ENCODE measurements at places on chromosomes 2 and 18.

DNA sequence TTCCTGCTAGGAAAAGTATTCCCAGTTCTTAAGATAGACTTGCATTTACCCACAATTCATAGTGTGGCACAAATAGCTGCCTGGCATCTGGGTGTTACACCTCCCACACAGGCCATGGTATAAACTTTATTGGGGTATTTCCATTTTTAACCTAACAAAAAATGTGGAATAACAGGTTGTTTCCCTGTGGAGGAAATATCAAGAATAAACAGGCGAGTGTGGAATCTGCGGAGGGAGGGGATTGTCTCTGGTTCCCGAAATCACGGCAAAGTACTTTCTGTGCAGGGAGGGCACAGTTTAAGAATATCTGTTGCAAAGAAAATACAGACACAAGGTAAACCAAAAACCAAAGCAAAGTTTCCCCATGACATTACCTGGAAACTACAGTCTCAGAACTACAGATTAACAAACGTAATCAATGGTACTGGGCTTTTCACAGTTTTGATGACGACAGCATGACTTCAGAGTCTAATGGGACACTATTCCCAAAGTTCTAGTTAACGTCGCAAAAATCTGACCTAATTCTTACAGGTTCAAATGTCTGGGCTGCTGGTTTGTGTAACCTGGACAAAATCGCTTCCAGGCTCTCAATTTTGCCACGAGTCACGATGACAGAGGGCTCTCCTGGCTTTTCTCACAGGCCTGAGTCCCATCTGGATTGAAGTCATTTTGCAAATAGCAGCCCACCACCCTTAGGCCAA is 1.4 kb downstream of the STARD7 start:
- DNase-seq, result peak; percentile 26

- DNase-seq, result peak; percentile 56
Measured at GRCh38 chr2:26970244-26970927, at the start of gene MAPRE3. MAPRE3 (plus strand) TSS chr2:26970637; CDS start chr2:27022219, 51,582 bp downstream.

DNA sequence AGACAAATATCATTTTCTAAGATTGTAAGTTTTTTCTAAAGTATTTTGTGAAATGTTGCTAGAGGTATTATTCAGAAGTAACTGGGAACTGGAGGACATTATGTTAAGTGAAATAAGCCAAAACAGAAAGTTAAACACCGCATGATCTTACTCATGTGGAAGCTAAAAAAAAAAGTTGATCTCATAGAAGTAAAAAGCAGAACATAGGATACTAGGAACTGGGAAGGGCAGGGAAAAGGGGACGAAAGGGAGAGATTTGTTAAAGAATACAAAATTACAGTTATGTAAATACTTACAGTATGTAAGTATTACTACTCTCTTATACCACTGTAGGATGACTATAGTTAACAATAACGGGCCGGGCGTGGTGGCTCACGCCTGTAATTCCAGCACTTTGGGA is 46.7 kb upstream of the CDKL4 start:
- no peak for DNase-seq

DNA sequence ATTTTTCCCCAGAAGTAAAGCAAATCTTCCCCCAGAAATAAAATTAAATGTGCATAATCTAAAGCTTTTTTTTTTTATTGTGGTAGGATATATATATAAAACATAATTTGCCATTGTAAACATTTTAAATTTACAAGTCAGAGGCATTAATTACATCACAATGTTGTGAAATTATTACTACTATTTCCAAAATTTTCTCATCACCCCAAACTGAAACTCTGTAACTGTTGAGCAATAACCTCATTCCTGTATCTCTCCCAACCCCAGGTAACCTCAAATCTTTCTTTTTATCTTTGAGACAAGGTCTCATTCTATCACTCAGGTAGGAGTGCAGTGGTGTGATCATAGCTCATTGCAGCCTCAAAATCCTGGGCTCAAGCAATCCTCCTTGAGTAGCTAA is 11.2 kb downstream of the MRPL19 start:
- DNase-seq, result no peak

- no peak for DNase-seq
Measured at GRCh38 chr2:122868646-122869275, 1113.3 kb downstream of the TSN start.

DNA sequence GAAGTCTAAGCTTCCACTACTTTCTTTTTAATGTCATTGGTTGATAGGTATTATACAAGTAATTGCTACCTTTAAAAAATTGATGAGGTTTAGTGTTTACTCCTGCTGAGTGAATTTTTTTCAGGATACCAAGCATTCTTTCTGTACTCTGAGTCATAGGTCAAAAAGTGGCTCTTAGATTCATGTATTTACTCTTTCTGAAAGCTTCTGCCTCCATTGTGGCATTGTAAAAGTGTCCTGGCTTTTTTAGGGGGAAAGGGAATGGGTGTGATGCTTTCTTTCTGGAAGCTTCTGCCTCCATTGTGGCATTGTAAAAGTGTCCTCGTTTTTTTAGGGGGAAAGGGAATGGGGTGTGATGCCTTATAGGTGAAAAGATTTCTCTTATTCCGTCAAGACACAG is 286.5 kb downstream of the LPIN1 start:
- peak; percentile 60 for DNase-seq

DNA sequence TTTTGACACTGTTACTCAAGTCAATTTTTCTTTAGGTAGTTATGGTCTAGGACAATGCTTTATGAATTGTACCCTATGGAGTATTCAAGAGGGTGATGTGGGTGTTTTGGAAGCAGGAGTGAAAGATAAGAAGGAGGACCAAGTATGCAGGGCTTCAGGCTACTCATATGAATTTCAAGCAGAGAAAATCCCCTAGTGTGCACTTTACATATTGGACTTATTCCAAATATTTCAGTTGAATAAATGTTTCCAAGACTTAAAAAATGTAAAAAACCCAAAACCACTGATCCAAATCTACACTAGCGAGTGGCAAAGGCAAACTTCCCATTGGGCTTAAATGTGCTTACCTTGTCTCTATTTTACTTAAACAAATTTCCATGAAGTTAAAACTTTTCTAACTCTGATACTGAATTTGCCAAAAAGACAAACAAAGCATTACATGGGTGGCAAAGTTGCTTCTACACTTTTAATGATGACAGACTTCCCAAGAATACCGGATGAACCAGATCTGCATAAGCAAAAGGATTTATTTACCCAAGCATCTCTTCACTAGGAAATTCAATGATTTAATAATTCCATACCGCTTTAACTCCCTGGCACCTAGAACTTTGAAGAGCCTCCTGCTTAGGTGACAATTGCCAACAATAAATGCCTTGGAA is 1233.5 kb upstream of the NXPH2 start:
- DNase-seq, result no peak

DNA sequence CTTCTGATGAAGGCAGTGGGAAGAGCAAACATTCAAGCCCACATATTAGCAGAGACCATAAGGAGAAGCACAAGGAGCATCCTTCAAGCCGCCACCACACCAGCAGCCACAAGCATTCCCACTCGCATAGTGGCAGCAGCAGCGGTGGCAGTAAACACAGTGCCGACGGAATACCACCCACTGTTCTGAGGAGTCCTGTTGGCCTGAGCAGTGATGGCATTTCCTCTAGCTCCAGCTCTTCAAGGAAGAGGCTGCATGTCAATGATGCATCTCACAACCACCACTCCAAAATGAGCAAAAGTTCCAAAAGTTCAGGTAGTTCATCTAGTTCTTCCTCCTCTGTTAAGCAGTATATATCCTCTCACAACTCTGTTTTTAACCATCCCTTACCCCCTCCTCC is 35.4 kb downstream of the CCNT2 start:
- DNase-seq, result no peak

DNA sequence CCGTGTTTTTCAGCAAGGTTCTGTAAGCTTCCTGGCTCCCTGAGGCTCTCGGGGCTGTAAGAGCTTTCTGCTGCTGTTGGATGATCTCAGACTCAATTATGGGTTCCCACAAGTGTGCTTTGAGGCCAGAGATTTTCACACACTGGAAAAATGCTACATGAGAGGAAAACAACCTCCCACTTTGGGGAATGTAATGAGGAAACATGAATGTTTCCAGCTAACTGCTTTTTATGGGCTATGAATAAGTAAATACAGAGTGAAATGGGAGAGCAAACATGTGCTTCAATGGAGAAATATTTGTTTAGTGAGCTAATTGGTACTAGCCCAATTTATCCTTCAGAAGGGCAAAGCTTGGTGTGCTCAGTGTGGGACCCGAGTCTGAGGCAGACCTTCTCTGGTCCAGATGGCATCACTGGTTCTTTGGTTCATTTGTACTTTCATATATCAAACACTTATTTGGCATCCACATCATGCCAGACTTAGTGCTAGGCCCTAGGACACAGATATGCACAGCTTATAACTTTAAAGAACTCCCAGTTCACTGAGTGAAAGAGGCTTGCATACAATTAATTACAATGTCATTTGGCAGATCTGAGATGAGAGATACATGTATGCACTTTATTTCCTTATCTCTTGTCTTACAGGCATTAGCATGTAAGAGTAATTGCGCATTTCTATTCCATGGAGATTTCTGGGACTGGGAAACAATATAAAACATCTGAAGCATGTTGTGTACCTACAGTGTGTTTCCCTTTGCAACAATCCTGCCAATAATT is 248.8 kb downstream of the RDH14 start:
- peak; percentile 16 for DNase-seq

GRCh38 chr2:235654103-235654813 is 160.4 kb downstream of the AGAP1 start:
- DNase-seq, result peak; percentile 59

DNA sequence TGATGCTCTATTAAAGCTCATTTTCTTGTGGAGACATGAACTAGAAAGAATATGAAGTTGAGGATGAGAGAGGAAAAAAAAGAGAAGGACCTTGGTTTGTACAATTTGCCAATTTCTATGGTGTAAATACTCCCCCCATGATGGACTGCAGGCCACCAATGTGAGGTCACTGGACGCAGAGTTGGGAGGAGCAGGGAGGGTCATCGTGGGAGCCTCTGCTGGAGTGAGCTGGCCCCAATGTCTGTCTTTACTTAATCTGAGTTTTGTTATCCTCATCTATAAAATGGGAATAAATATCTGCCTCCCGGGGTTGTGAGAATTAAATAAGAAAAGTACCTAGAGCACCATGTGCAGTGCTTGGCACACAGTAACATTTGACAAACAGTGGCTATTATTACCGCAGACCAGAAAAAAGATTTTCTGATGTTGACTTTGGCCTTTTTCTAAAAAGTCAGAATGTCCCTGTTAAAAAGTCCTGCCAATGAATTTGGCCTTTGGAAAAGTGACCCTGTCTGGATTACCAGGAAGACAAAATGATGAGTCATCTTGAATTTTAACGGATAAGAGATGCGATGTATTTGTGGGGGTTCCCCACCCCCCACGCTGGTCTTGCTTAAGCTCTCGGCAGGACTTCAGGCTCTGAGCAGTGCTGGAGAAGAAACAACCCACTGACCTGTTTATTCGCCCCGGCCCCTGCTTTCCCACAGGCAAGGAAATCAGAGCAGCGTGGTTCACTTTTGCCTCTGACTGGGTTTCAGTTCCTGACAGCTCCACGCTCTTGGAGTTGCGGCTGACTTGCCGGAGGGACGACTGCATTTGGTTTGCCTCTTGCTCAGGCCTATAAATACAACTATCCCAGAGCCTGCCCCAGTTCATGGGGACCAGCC is 50.3 kb upstream of the FOSL2 start:
- peak; percentile 93 for DNase-seq

DNA sequence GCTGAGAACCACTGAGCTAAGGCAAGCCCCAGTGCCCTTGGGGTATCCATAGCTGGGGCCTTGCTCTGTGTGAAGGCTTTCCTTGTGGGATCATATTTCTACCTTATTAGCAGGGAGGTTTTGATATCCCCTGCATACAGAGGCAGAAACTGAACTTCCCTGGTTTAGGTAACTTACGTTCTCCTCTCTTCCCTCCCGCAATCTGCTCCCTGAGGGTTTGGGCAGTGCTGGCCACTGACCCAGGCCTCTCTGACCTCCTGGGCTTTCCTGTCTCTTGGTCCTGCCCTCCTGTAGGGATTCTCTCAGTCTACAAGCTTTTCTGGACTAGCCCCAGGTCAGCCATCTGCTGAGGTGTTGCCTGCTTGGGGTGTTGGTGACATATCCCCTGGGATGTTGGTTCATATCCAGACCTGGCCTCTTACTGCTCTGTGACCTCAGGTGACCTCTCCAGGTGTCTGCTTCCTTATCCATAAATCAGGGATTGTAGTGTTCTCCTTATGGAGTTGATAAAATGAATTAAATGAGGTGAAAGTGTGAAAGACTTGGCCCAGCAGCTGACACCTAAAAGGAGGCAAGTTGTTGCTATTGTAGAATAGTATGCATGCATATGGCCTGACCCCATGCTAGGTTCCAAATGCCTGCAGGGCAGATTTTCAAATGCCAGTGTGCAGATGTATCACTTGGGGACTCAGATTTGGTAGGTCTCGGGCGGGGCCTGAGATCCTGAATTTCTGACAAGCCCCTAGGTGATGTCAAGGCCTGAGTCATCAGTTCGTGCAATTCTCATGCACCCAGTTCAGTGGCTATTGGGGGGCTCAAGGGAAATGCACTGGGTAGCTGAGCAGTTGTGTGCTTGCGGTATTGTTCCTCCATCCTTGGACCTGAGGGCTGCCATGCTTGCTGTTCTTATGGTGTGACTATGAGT is 106.6 kb downstream of the FHOD3 start:
- DNase-seq, result no peak

GRCh38 chr18:76622651-76623050 is 127.6 kb upstream of the ZNF516 start:
- no peak for DNase-seq

GRCh38 chr2:86337244-86337835 is at the start of gene REEP1:
REEP1 (minus strand) TSS chr2:86337626; CDS start chr2:86337510, 116 bp downstream.
- DNase-seq, result peak; percentile 12

- DNase-seq, result peak; percentile 24
Measured at GRCh38 chr2:66872986-66873754, 438.2 kb downstream of the MEIS1 start.

DNA sequence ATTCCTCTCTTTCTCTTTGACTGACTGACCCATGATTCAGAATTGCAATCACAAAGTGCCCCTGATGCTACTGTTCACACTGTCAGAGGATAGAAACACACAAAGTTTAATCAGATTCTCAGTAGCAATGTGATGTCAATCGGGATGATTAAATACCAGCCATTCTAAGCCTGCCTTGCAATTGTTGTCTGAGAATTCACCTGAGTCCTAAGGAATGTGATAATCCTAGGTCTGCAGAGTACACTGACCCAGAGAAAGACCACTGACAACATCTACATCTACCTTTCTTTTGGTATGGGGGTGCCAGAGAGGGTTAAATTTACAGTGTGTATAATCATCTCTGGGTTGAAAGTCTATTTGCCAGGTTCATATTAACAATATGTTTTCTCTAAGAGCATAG is 883.3 kb downstream of the NRXN1 start:
- no peak for DNase-seq

- DNase-seq, result no peak
Measured at GRCh38 chr2:191006297-191006696, 7.7 kb downstream of the STAT1 start.

GRCh38 chr2:226956659-226957058 is 120.8 kb downstream of the RHBDD1 start:
- DNase-seq, result no peak

GRCh38 chr2:15472133-15472532 is 89.0 kb downstream of the NBAS start:
- no peak for DNase-seq

DNA sequence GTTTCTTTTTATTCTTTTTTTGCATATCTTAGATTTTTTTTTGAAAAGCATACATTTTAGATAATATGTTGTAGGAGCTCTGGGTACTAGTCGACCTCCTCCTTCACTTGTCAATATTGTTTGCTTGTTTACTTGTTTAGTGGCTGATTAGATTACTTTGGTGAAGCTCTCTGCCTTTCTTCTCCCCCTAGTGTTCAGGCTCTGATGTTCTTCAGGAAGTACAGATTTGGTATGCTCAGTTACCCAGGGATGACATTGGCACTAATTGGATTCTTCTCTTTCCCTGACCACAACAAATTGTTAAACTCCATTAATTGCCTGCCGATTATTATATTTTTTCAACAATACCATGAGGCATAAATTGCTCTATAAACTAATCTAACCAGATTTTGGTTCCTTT is 491.2 kb downstream of the SUCLG1 start:
- DNase-seq, result no peak

All from iris pigment epithelial cell (primary cell).